Activated CD4-positive, alpha-beta T cell treated with anti-CD3 and anti-CD28 coated beads, Interleukin-2, amount 50 U/mL, for 1 hour (primary cell): ENCODE measurements at places on chromosomes 4 and X.

GRCh38 chr4:111937368-111937767 is 207.9 kb upstream of the FAM241A start:
- no peak for DNase-seq

DNA sequence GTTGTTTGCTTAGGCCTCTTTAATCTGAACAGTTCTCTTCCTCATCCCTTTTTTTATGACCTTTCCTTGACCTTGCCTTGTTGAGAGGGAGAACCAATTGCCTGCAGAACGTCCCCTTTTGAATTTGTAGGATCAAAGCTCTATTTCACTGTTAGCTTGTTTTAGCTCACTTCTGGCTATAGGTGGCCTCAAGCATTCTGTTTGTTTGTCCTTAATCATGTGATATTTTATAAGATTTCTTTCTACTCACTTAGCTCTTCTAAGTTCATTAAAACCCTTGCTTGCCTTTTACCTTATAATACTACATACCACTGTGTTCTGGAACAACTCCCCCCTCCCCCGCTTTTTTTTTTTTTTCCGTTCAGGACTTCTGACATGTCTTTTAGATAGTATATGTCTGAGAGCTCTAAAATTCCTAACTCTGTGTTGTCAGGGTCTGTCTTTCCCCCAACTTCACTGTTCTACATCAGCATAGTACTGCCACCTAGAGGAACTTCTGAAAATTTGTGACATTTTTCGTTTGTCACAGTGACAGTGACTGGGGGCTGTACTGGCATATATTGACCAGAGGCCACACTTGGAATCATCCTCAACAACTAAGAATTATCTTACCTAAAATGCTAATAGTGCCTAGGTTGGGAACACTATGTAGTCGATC is 128.5 kb downstream of the LARP7 start:
- DNase-seq: no peak

- DNase-seq: no peak
Measured at GRCh38 chr4:3071811-3072210, 2.5 kb downstream of the HTT-AS start.

DNA sequence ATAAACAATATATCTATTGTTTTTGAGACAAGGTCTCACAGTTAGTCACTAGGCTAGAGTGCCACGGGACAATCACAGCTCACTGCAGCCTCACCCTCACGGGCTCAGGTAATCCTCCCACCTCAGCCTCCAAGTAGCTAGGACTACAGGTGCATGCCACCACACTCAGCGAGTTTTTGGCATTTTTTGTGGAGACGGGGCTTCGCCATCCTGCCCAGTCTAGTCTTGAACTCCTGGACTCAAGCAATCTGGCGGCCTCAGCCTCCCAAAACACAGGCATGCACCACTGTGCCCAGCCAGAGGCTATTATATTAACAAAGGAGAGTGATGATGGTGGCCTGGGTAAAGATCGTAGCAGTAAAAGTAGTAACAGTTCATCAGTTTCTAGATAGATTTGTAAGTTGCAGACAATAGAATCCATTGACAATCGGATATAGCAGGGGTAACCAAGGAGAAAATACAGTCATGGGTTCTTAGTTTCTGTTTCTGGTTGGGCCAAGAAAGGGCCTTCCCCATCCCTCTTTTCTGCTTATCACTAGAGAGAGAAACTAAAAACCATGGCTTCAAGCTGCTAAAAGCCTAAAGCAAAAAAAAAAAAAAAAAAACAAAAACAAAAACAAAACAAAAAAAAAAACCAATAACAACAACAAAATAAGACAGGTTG is 60.6 kb downstream of the ANXA10 start:
- DNase-seq: no peak
